NCI-H2107 (cell line): ENCODE measurements at places on chromosomes 2 and 18.

DNA sequence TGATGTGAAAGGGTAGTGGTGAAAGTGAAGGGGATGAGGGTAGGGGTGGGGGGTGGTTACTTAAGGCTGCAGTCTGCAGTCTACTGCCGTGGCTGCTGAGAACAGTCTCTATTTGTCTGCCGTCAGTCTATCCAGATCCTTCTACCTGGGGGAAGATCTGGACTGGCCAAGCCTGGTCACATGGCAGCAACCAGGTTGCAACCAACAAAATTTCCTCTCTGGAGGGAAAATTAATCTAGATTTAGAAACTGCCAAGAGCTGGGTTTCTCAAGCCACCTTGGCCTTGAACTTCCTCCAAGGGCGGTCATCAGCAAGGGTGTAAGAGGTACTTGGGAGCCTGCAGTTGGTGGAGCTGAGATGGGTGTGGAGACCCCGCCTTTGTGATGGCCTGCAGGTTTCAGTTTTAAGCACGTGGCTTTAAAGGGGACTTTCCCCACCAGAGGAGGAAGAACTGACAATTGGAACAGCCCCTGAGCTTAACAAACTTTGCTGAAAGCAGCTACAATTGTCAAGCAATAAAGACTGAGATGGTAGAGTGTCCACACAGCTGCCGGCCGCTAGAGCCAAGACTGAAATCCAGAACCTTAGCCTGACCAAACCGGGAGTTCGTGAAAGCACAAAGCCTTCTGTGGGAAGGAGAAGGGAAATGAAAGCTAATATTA, 31.4 kb upstream of the KCMF1 start:
- no peak for DNase-seq

- no peak for DNase-seq
These were observed 49.6 kb downstream of the SOWAHC start for GRCh38 chr2:109663721-109664120.

DNA sequence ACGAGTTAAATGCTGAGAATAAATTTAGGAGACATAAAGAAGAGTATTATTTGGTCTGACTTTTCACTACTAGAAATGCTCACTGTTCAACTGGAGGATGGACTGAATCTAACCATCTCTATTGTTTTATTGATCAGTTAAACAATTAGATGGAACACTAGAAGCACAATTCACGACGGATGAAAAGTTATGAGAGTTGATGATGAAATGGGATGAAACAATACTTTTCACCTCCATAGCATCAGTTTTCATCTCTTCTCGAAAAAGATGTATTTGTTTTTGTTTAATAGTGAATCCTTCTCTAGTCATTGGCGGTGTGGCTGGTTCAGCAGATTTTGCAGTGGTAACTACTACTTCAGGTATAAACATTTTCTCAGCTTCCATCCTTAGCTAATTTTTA, 19.3 kb downstream of the TTN start:
- no peak for DNase-seq

DNA sequence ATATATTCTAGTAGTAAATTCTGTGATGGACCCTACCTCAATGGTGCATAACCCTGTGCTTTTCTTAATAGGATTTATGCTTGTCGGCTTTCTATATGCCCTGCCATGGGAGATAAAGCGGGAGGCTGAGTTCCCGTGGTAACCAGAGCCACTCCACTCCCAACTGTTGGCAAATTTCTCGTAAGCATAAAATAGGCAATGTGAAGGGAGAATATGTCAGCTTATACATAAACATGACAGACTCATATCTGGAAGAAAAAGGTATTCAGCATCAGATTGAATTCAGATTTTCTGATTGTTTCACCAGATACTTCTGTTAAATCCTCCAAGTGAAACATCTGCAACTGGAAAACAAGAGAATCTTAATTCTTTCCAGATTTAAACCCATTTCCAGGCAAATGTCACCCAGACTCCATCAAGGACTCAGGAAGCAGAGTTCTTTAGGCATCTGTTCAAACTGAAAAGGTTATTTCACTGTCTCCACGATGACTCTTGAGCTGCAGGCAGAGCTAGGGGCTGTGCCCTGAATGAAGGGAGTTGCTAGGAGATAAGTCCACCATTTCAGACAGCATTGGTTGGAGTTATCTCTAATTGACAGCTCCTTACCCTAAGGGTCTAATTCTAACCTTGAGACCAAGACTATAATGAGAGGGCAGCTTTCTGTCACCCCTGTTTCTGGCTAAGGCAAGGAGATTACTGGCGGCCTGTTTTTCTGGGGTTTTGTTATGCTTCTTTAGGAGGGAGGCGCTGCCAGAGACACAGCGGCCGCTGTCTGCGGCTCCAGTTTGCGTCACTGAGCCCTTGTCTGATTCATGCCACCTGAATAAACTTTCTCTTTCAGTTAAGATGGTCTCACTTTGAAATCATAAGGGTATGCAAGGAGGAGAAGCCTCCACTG, 381.3 kb downstream of the SOX11 start:
- no peak for DNase-seq

- no peak for DNase-seq
These were observed 20.8 kb downstream of the PRPF40A start for GRCh38 chr2:152696476-152696875.

DNA sequence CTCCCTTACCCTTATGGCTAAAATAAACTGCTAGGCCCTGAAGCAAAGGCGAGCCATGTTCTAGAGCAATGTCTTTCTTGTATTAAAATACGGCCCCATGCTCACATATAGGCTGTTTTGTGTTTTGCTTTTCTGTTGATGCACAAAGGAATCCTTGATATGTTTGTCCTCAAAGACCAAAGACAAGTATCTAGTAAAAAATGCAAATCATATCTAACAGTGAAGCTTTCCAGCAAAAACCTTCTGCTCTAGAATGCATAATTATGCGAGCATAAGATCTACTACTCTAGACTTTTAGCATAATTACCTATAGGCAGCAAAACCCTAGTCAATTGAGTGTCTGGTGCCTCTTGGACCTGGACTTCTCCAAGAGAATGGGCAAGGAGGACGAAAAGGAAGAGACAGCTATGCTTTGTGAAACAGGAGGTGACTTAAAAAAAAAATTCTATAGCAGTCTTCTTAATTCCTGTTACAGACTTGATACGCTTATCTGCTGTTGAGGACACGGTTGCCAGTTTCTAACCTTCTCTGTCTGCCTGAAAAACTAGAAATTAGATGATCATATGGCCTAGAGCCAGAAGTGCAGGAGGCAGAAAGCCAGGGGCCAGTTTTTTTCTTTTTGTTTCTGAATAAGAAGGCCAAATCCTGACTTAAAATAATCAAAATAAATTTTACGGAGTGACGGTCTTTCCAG, 1.5 kb upstream of the AMMECR1L start:
- no peak for DNase-seq

GRCh38 chr2:135942936-135943688, 42.3 kb downstream of the DARS1 start:
- DNase-seq = no peak

DNA sequence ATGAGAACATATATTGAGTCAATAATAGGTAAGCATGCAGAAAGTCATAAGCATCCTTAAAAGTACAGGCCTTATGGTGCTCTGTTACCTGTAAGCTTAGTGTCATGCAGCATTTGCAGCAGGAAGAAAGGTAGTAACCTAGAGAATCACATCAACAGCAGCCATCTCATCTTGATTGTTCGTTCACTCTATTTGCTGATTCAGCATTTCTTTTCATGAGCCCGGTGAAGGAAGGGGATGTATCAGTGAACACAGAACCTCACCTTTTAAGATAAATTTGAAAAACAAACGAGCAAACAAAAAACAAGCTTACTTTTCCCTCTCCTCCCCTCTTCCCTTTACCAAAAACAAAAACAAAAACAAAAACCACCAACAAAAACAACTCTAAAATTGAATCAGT, 89.9 kb downstream of the MIB1 start:
- DNase-seq = no peak

GRCh38 chr2:153519257-153519875, 40.8 kb upstream of the RPRM start:
- no peak for DNase-seq

DNA sequence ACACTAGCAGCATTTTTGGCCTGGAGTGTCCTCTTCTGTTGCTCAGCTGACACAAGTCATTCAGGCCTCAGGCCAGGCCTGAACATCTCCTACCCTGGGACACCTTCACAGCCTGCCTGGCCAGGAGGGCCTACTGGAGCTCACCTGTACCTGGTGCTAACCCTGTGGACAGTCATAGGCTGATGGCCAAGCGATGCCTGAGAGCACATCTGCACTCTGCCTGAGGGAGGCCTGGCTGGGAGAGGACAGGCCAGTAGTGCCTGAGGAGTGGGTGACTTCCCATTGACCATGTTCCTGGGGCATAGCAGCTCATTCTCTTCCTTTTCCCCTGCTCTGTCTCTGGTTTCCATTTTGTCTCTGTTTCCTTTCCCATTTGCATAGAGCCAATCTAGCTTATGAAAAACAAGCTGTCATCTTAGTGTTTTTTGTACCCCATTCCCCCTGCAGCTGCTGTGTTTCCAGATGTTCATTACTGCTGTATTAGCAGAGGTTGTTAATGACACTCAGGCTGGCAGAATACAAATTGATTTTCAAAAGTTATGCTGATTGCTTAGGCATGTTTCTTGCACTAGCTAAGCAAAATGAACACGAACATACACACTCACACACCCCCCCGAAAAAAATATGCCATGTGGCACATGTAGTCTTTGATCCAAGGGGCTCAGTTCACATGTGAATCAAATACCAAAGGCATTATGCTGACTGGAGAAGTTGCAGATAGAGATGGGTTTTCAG, 149.7 kb upstream of the HS6ST1 start:
- DNase-seq = no peak

DNA sequence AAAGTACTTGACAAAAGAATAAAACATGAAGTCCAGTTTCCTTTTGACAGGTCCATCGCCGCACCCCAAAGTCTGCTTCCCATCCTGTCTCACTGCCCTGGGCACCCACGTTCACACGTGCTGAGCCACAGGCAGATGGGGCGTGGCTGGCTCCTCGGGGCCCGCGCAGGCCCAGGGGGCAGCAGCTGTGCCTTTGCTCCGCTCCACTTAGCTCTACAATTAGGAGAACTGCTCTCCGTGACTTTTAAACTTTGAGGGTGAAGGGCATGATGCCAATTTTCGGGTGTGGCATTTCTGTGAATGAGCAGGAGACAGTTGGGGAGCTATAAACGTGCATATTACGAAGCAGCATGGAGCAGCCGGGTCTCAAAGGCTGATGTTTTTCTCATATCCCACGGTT, 152.4 kb downstream of the TDRD15 start:
- DNase-seq = no peak

DNA sequence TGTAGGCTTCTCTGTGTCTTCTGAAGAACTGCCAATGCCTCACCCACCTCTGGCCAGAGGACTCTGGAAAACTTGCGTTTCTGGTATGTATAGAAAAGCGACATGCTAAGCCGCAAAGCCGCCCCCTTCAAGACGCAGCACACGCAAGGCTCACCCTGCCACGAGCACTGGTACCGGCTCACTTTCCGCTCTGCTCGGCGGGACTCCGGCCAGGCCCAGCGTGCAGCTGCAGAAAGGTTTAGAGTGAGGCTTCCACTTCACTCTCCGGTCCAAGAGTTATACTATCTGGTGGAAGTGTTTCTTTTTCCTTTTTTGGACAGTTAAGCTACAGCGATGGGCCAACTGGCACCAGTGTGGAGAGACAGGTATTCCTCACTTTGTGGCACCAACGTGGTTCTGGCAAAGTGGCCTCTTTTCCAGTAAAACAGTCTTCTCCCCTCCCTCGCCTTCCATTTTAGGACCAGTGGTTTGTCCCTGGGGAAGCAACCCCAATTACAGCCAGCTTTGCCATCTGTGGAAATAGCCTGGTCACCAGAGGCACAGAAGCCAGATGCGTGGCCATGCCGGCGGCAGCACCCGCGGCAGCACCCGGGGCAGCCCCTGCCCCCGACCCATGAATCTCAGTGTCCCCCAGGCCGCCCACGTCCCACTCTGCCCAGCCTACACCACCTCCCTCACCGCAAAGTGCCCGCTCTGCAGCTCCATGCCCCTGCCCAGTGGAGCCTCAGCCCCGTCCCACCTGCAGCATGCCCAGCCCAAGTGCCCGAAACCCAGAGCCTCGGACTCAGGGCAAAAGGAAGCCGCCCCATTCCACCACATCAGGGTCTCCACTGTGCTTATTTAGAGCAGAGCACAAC, 91.6 kb upstream of the CTDP1 start:
- no peak for DNase-seq

DNA sequence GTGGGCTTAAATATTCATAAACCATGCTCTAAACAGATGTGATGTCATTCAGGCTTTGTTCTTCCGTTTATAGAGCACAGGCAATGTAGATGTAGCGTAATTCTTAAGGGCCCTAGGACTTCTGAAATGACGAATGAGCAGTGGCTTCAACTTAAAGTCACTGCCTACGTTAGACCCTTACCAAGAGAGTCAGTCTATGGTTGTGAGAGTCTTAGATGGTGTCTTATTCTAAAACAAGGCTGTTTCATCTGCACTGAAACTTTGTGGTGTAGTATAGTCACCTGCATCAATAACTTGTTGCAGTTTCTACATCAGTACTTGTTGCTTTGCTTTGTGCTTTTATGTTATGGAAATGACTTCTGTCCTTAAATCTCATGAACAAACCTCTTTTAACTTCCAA, 56.0 kb downstream of the PIK3C3 start:
- no peak for DNase-seq

DNA sequence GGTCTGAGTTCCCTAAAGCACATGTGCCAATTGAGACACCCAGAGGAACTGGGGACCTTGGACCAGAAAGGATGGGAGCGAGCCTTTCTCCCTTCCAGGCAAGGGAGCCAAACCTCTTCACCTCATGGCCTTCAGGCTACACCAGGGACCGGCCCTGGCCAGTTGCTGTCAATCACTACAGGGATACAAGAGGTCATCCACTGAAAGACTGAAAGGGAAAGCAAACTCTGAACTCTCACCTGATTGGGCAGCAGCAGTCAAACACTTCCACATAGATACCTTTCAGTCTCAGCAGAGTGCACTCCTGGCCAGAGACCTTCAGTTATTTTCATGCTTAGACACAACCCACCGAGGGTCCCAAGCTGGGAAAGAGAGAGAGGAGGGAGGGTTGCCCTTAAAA, 1956.0 kb upstream of the LRRTM1 start:
- DNase-seq = no peak

DNA sequence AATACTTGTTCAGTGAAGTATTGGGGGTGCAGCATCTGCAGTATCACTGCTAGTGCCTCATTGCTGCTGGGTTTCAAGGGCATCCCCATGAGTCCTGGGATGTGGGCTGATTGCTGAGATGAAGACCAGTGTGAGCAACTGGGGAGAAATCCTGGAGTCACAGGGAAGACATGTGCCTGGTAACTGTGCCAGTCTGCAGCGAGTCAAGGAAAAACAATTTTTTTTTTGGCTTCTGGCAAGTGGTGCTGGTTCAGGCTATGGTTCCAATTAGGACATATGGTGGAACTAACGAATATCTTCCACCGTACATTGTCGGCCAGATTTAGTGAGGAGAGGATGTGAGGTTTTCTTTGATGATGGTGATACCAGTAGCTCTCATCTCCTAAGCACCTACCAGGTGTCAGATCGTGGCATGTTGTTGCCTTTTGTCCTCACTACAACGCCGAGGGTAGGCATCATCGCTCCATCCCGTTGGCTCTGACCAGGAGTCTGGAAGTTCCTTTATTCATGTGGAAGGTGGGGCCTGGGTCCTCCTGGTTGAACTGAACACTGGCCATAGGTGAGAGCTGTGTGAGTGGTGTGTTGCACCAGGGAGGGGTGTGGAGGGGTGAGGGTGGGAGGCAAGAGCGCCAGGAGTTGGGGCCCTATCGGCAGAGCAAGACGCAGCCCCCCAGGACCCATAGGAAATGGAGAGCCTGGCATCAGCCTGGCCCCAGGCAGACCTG, 118.0 kb upstream of the HS6ST1 start:
- no peak for DNase-seq
